ENCODE measurements at places on chromosomes 1 and 21.

DNA sequence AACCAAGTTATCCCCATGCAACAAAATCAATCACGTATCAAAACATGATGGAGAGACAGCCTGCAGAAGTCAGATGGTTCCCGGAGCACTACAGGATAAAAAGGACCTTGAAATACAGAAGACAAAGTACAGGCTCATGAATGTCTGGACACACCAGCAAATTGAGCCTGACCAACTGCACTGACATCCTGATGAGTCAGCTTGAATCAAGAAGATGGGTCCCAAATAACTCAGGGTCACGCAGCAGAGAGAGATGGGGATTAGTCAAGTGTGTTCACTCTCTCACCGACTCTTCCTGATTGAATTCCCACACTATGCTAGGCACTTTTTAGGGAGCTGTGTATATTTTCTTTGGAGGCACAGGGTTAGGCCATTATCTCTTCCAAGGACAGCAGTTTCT is 71.1 kb upstream of the DIRAS3 start:
- DNase-seq = no peak

DNA sequence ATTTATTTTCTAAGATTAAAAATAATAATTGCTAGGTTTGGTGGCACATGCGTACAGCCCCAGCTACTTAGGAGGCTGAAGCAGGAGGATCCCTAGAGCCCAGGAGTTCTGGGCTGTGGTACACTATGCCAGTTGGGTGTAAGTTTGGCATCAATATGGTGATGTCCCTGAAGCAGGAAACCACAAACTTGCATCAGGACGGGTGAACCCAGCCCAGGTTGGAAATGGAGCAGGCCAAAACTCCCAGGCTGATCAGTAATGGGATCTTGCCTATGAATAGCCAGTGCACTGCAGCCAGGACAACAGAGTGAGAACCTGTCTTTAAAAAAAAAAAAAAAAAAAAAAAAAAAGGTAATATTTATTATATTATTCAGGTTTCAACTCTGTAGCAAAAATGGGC is 92.4 kb upstream of the PGD start:
- DNase-seq = no peak

DNA sequence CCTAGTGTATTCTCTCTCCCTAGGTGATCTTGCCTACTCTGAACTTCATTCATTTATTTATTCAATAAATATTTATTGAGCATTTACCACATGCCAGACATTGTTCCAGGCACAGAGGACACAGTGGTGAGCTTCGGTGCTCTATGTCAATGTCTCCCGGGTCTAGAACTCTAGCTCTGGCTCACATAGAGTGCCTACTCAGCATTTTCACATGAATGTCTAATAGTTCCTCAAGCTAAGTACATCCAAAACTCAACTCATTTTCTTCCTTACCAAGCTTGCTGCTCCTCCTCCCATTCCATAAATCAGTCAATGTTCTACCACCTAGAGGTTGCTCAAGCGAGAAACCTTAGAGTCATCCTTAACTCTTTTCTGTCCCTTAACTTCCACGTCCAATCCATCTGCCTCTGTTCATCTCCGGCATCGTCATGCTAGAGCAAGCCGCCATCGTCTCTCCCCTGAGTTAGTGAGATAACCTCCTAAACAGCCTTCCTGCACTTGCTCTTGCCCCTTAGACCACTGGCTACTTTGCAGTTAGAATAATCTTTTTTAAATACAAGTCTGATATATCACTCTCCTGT is 67.5 kb downstream of the TMEM53 start:
- no peak for DNase-seq

DNA sequence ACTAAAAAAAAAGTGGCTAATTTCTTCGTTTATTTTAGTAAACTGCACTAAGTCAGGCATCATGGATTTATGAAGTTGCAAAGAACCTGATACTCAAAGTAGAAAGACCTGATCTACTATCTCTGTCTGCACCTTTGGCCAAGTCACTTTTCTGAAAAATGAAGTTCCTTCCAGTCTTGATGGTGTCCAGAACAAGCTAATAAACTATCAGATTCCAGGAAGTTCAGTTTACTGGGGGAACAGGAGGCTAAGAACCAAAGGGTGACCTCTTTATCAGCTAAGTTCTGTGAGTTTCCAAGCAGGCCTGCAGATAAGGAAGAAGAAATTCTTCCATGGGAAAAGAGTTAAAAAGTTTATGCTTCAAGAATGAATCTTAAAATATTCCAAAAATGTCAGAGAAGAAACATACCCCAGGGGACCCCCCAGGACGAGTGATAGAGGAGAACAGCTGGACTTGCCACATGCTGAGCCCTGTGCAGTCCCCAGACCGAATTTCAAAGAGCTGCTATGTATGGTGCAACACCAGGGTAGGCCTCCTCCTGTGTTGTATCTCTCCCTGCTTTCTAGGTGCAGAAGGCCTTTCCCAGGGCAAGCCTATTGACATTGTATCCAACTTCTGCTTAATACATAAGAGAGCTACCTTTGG is 72.8 kb upstream of the FGGY start:
- DNase-seq = no peak

DNA sequence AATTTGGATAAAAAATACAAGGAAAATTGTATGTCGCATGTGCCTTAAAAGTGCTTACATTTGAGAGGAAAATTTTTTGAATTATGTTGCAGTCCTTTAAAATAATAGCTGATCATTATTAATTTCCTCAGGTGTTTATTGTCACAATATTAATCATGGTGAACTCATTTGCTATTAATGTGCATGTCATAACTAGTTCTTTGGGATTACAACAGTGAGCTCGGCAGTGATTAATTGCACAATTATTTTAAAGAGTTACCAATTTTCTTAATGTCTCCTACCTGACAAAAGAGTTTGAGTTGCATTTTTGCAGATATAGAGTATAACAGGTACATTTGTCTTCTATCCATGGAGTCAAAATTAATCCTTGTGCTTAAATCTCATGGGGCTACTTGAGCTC is 854.3 kb downstream of the BRINP3 start:
- DNase-seq = no peak

DNA sequence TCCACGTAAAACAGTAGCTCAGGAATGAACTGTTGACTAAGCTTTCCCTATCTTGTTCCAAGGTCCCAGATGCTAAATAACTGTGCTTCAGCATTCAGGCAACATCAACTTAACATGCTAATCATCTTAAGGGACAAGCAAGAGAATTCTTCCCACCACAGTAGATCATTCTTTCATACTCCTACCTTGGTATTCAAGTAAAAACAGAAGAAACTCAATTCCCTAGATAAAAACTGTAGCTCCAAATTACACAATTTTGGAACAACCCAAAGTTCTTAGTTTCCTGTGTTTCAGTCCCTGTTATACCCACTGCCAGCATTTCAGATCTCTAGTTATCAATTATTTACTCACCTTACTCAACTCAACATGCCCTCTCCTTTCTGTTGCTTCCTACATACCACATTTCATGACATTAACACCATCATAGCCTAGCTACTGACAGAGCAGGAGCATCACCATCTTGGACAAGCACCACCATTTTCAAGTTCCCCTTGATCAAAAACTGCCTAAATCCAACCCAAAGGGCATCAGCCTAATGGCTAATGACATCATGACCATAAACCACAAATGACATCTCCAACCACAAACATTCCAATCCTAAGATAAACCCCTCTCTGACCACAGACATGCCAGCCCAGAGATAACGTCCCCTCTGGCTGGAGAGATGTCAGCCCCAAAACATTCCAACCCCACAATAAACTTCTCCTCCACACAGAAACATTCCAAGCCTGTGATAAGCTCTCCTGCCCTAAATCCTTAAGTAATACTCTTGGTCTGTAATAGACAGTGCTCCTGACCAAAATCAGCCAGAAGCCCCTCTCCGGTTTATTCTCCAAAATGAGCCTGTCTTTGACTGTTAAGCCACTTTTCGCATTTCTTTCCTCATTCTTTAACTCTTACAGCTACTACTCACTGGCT is 191.2 kb downstream of the RERE start:
- no peak for DNase-seq

DNA sequence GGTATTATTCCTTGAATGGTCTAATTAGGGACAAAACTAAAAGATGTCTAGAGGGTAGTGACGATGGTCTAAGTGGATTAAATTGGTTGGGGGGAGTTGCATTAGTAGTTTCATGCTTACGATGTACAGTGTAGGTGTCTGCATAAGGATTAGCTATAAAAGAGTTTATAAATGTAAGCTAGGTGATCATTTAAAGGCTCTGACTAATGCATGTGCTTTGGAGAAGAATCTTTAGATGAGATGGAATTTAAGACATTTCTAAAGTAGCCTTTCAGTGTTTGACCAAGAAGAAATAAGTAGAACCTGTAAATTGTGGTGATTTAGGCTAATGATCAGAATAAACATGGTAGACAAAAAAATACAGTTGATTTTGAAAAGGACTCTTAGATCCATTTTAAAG is 7.4 kb downstream of the SYT14 start:
- no peak for DNase-seq

DNA sequence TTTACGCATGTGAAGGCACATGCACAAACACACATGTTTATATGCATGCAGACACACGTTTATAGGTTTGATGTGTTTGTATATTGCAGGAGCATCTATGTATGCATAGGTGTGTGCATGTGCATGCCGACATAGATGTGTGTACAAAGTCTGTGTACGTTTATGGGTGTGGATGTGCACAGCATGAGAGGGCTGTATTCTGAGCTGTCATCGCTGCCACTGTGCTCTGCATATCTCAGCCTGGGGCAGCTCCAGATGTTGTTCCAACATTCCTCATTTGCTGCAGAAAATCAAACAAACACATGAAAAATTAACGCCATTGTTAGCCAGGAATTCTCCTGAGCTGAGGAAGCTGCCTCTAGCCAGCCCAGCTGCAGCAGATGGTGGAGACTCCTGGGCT is 132.3 kb upstream of the CSF3R start:
- DNase-seq = no peak

DNA sequence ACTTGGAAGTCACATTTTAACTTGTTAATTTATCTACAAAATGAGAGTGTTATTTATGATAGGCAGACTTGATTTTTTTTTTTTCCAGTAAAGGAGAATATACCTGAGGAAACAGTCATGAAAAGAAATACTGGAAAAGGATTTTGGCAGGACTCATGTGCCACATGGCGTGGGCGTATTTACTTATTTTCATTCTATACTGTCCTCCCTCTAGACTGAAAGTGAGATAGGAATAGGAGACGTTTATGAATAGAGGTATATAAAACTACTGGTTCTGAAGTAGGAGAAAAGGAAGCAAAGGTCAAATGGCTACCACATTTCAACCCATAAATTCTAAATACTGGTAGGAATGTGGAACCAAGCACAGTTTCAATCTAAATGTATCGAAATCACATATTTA is 94.8 kb upstream of the MPC2 start:
- DNase-seq = no peak
